ENCODE measurements at places on chromosomes 3 and 15. TPM values are rescaled to one million over a fixed set of nuclear protein-coding genes. Genes with fewer than 3 reads are reported as not detected.

ULK3 gene
- total RNA-seq: 30.4 TPM

WDR72 gene
- total RNA-seq: 26.4 TPM

DNA sequence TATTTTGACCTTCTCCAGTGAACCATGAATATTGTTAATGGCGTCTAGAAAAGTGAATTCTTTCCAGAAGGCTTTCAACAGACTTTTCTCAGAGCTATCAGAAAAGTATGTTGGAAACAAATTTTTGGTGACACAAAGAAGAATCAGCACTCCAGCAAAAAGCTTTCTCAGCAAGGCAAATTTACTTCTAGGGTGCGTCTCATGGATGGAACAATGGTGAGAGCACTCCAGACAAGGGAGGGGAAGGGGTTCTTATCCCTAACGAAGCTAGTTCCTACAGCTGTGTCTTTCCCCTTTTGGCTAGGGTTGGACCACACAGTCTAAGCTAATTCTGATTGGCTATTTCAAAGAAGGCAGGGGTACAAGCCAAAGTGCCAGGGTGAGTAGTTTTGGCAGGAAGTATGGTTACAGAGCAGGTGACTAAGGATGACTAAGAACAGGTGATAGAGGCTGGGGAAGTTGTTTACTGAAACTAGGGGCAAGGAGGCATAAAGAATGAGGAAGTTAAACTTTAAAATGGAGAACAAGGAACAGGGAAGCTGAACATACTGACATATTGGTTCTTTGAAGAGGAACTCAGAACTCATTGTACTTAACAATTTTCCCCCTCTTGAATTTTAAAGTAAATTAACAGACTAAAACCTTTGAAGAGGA, 959.8 kb downstream of the NAALADL2 start:
- no peak for DNase-seq

GRCh38 chr3:72682936-72683452, 165.3 kb downstream of the SHQ1 start:
- no peak for DNase-seq

GRCh38 chr15:77059786-77060361, 11.0 kb downstream of the TSPAN3 start:
- no peak for DNase-seq

GRCh38 chr15:29799859-29800258, 22.4 kb downstream of the TJP1 start:
- DNase-seq: no peak

- DNase-seq: no peak
Measured at GRCh38 chr3:89699229-89699628, 591.8 kb downstream of the EPHA3 start.

CCR8 gene
- not detected for total RNA-seq

- DNase-seq: no peak
Measured at GRCh38 chr15:91965501-91966193, 112.1 kb downstream of the SLCO3A1 start.

- DNase-seq: peak; percentile 30
Measured at GRCh38 chr3:105516972-105517371, 150.3 kb downstream of the ALCAM start.

DNA sequence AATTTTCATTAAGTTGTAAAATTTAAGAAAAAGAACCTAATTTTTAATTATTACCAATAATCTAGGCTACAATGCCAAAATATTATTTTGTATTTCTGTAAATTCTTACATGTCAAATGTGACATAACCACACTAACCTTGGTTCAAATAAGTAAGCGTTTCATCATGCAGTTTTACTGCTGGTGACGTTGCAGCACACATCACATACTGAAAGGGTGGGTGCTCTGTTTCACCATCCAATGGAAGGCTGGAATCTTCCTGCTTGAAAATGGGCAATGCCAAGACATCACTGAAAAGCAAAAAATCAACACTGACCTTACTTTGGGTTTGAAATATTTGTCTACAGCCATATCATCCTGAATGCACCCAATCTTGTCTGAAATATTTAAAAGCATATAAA, 14.8 kb downstream of the UBP1 start:
- DNase-seq: no peak

DNA sequence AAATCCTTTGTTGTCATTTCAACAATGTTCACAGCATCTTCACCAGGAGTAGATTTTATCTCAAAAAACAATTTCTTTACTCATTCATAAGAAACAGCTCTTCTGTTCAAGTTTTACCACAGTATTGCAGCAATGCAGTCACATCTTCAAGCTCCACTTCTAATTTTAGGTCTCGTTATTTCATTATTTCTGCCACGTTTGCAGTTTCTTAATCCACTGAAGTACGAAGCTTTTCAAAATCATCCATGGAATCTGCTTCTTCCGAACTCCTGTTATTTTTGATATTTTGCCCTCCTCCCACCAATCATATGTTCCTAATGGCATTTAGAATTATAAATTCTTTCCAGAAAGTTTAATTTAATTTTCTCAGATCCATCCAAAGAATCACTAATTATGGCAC, 12.6 kb upstream of the OR5K1 start:
- DNase-seq: no peak

ACKR4 gene
- not detected for total RNA-seq

GOLGA6L7 gene
- total RNA-seq: not detected

TEX55 gene
- total RNA-seq: not detected

GRCh38 chr15:60673166-60673565, 194.2 kb upstream of the ICE2 start:
- DNase-seq: no peak

GRCh38 chr3:123329636-123330340, 119.1 kb downstream of the ADCY5 start:
- DNase-seq: no peak

DNA sequence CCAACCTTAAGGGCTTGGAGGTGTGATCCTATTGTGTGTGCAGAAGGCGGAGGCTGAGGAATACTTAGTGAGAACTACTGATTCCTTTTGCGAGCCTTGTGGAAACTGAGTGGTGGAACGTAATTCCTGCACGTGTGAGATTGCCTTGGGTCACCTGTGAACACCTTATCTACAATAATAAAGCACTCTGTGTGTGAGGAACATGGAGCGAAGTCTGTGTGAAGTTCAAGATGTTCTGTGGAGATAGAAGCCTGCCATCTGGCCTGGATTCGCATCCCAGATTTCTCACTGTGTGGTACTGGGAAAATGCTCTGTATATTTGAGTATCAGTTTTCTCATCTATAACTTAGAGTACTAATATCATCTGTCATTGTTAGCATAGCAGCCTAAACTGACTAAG, 179.5 kb upstream of the PDZRN3 start:
- DNase-seq: no peak

OSBPL10 gene
- 24.1 TPM for total RNA-seq

- peak; percentile 12 for DNase-seq
Measured at GRCh38 chr15:49215768-49216739, 46.0 kb downstream of the GALK2 start.

GRCh38 chr3:106345353-106346027, 476.7 kb upstream of the CBLB start:
- no peak for DNase-seq

ITIH4 gene
- total RNA-seq: not detected

IQCF6 gene
- total RNA-seq: not detected

GLDN gene
- 0.67 TPM for total RNA-seq

DNA sequence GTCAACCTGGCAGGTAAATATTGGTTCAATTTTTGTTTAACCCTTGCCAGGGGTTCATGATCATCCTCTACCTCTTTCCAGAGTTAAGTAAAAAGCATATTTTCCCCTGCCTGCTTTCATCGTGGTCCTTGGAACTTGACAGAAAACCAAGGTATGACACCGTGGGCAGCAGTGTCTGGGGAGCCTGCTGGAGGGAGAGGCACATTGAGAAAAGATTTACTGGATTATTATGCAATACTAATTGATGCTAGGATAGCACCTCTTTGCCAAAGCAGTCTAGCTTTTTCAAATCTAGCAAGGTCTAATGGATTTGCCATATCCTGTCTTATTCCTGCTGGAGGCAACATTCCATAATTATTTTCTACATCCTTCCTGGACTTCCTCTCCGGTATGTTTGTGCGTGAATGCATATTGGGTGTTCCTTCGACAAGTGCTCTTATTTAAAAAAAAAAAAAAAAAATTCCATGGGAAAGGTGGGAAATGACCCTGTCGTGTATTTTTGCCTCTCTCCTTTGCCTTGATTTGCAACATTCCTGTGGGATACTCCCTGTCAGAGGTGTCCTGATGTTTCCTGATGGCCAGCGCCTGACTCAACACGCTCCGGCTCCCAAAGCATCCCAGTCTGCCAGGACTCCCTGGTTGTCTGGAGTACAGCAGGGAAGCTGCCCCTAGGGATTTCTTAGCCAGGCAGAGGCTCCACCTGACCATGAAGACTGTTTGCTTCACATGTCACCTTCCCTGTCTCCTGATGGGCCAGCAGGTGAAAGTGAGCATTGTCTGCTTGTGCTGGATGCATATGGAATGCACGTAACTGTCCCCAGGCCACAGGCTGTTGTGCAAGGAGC, 6.3 kb downstream of the BHLHE40 start:
- peak; percentile 26 for DNase-seq

DNA sequence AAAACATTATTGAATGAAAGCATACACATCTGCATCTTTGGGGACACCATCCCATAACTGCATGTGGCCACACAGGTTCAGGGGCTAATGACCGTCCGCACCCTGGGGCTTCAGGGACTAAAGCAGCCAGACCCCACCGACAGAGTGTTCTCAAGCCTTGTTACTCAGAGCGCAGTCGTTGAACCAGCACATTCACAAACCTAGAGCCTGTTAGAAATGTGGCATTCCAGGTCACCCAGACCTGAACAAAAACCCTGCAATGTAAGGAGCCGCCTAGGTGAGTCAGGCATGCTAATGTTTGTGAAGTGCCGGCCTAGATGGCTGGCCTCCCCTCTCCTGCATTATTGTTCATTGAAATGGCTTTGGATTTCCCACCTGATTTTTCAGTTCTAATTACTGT, 52.3 kb upstream of the HACD2 start:
- peak; percentile 58 for DNase-seq

- DNase-seq: no peak
Measured at GRCh38 chr3:192906940-192907339, 10.7 kb downstream of the MB21D2 start.

PRTG gene
- 2.9 TPM for total RNA-seq

DNA sequence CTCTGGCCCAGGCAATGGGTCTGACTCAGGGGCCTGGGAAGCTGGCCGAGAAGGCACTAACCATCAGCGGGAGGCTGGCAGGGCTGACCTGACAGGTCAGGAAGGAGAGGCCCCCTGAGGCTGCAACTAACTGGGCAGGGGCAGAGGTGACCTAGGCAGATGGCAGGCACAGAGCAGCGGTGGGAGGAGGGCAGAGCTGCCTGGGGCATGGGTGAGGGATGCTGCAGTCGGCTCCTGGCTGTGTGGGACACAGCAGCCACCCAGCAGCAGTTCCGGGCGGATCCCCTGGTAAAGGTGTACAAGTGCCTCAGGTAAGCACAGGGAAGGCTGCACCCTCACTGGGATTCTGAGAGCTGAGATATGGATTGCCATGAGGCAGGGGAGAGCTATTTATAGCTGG, 236.1 kb downstream of the OCA2 start:
- DNase-seq: no peak

ARPP21 gene
- not detected for total RNA-seq

All from H7 (cell line).